ENCODE measurements at places on chromosomes 6 and 20. TPM values are rescaled to one million over a fixed set of nuclear protein-coding genes. Genes with fewer than 3 reads are reported as not detected.

- H3K36me3 ChIP-seq: no peaks in the 10 kb centered on the region
- H3K27ac ChIP-seq: no peak overlapping the region
- H3K27me3 ChIP-seq: no peaks in the 10 kb centered on the region
- H3K4me1 ChIP-seq: no peaks in the 10 kb centered on the region
These were observed 1.3 kb upstream of the UNC5CL start for GRCh38 chr6:41040101-41040939.

- no peak overlapping the region for H3K4me3 ChIP-seq
- no peaks in the 10 kb centered on the region for H3K36me3 ChIP-seq
- no peak overlapping the region for H3K27ac ChIP-seq
These were observed 67.3 kb downstream of the ATP9A start for GRCh38 chr20:51700809-51701285.

Gene ZNF391
- total RNA-seq: 5.3 TPM

DNA sequence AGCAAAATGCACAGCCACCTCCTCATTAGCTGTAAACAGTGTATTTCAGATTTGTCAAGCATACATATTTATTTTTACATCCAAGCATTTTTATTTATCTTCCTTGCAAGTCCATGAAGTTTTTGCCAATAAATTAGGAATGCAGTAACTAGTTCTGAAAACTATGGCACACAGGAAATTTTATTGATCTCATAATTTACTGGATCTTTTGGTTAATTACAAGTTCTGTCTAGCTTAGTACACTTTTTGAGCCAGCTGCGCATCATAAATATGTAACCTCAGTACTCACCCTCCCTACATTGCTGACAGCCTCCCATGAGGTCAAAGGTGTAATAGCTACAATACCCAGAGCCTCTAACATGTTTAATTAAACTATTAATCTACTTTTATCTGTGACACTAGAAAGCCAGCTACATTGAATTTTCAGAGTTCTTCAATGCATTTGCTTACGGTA is 898.2 kb downstream of the KIF16B start:
- no peak for DNase-seq
- H3K4me3 ChIP-seq: no peak overlapping the region
- no peaks in the 10 kb centered on the region for H3K36me3 ChIP-seq
- no peaks in the 10 kb centered on the region for H3K4me1 ChIP-seq
- no peaks in the 10 kb centered on the region for H3K27me3 ChIP-seq

GRCh38 chr6:32298632-32299336 is 72.9 kb downstream of the TSBP1 start:
- H3K27me3 ChIP-seq: no peaks in the 10 kb centered on the region
- H3K27ac ChIP-seq: no peak overlapping the region
- no peaks in the 10 kb centered on the region for H3K36me3 ChIP-seq
- no peak for DNase-seq
- no peaks in the 10 kb centered on the region for H3K4me1 ChIP-seq

- no peaks in the 10 kb centered on the region for H3K4me1 ChIP-seq
- H3K27me3 ChIP-seq: no peaks in the 10 kb centered on the region
- H3K36me3 ChIP-seq: no peaks in the 10 kb centered on the region
- H3K27ac ChIP-seq: no peak overlapping the region
These were observed 63.4 kb downstream of the PLG start for GRCh38 chr6:160765412-160765811.

Gene FAM120B
- total RNA-seq: 35.6 TPM

DNA sequence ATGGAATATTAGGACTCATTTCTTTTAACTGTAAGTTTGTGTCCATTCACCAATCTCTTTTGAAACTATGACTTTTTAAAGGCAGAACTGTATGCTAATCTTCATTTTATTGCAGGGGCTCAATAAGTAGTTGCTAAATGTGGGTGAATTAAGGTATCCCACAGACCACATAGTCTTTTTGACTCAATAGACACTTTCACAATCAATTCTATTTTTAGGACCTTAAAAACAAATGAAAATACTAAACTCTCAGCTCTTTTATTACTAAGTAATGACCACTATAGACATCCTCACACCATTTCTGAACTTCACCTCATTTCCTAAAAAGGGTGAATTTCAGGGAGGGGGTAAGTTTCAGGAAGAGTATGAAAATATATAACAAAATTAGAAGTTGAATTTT is 106.8 kb upstream of the BEND6 start:
- no peaks in the 10 kb centered on the region for H3K27me3 ChIP-seq
- no peaks in the 10 kb centered on the region for H3K4me1 ChIP-seq

DNA sequence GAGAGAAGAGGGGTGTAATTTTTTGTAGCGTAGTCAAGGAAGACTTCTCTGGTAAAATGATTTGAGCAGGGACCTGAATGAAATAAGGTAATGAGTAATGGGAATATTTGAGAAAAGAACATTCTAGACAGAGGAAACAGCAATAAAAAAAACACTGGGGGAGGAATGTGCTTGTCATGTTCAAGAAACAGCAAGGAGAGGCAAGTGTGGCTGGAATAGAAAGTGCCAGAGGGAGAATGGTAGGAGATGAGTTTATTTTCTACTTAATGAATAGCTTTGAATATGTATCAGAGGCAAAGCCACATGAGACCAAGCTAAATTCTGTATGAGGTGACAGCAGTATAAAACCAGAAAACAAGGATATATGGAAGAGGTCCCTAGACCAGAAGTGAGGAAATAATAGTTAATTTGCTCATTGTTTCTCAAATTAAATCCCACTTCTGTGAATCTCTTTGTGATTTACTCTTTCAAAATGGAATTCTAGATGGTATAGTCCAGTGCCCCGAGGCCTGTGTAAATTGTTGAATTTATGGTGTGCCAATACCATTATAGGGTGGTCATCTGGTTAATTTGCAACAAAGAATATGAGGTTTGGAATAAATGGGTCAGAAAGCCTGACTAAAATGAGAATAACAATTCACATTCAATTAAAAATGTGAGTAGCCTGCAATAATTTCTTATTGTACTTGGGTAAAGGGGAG is 170.2 kb downstream of the CDKAL1 start:
- no peak for DNase-seq
- no peak overlapping the region for H3K4me3 ChIP-seq
- no peak overlapping the region for H3K27ac ChIP-seq
- no peaks in the 10 kb centered on the region for H3K4me1 ChIP-seq
- H3K36me3 ChIP-seq: no peaks in the 10 kb centered on the region
- H3K27me3 ChIP-seq: no peaks in the 10 kb centered on the region

DNA sequence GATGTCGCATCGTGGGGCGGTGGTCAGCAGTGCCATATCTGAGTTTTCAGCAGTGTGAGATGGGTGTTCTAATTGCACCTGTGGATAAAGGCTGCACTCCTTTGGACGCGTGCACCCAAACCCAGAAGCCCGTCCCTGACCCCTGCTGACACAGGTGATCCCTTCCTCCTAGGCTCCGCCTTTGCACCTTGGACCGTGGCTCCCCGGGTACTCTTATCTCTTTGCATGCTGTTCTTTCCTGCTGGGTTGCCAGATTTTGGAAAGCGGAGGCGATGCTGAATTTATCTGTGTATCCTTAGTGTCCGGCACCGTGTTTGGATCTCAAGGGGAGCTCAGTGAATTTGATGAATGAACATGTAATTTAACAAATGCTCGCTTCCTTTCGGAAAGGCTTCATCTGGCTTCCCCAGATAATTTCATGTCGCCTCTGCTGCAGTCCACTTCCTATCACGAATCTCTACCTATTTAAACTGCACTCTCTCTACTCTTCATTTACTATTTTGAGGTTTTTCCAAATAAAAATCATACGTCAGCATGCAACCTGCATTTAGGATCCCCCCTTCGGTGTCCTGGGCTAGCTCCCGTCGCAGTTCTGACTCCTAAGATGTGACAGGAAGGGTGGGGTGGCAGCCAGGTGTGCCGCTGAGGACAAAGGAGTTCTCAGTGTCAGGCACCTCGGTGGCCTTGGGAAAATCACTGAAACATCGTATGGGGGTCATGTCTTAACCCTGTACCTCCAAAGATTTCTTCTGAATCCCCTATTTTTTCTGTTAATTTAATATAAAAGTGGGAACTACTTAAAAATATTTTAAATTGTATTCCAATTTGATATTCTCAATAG is 753 bp upstream of the PERP start:
- peaks cover 44% of the 10 kb centered on the region for H3K27me3 ChIP-seq
- peak; percentile 21 for DNase-seq
- no peaks in the 10 kb centered on the region for H3K36me3 ChIP-seq
- peak overlapping the region; percentile 77 for H3K4me3 ChIP-seq
- no peaks in the 10 kb centered on the region for H3K4me1 ChIP-seq
- H3K27ac ChIP-seq: peak overlapping the region; percentile 90

- H3K27ac ChIP-seq: no peak overlapping the region
- no peak overlapping the region for H3K4me3 ChIP-seq
- H3K4me1 ChIP-seq: no peaks in the 10 kb centered on the region
These were observed 28.7 kb downstream of the TFAP2A start for GRCh38 chr6:10386220-10386619.

GRCh38 chr6:131917318-131917717 is 33.9 kb downstream of the CCN2 start:
- no peak for DNase-seq
- no peaks in the 10 kb centered on the region for H3K27me3 ChIP-seq
- H3K27ac ChIP-seq: no peak overlapping the region
- no peaks in the 10 kb centered on the region for H3K4me1 ChIP-seq

Data from lung (tissue), 17 donors.